CD4-positive, alpha-beta T cell treated with Interleukin-6 for 4 hours (primary cell): ENCODE measurements at places on chromosomes 13 and 19.

GRCh38 chr13:75812751-75813181 lies 176.6 kb downstream of the LMO7 start:
- DNase-seq, result no peak

- no peak for DNase-seq
Observed at GRCh38 chr13:45928843-45929242, 77.3 kb upstream of the SIAH3 start.

DNA sequence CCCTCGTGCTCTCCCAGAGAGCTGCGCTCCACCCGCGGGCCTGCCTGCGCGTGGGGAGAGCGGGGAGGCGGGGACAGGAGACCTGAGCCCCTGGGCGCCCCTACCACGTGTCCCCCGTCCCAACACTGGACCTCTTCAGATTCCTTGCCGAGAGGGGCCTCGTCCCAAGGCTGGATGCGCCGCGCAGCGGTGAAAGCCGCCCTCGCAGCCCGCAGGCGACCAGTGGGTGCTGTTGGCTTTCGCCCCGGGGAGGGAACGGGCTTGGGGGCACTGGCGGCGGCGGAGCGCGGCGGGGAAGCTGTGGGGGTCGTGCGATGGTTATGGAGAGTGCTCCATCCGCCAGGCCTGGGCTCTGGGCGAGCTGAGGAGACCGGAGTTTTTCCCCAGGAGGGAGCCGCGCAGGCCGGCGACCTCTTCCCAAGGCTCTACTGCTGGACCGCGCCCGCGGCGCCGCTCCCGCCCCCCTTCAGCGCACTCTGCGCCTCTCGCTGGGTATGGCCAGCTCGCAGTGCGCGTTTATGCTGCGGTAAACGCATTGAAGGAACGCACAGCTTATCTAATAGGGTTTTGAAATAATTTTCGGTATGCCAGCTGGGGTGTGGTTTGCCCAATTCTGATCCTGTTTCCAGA lies 17.2 kb upstream of the RNF17 start:
- no peak for DNase-seq

DNA sequence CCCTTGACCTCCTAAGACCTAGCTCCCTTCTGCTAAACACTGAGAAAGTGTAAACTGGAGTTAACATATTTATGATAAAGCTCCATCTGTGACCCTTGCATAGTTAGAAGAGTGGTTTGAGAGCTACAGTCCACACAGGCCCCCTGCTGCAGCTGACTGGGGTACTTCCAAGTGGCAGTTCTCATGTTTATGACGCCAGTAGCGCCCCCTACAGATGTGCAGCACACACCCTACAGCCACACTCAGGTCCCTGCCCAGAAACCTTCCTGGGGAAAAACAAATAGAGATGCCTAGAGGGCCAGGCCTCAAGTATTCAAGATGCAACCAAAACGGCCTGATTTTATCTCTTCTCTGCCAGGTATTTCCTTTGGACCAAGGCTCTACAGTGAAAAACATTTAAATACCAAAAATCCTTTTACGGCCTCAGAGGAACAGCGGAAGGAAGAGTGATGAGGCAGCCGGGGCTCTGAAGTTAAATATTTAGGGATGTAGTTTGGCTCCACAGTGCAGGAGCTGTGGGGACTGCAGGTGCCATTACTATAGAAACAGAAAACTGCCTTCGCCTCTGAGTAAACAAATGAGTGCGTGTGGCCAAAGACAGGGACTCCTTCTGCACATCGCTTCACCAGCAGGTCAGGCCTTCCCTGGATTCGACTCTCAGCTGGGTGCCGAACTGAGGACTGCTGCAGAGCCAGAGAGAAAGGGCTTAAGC lies 553.1 kb downstream of the EFNB2 start:
- DNase-seq, result no peak

- DNase-seq, result no peak
Observed at GRCh38 chr19:1307320-1307719, 21.6 kb downstream of the EFNA2 start.

DNA sequence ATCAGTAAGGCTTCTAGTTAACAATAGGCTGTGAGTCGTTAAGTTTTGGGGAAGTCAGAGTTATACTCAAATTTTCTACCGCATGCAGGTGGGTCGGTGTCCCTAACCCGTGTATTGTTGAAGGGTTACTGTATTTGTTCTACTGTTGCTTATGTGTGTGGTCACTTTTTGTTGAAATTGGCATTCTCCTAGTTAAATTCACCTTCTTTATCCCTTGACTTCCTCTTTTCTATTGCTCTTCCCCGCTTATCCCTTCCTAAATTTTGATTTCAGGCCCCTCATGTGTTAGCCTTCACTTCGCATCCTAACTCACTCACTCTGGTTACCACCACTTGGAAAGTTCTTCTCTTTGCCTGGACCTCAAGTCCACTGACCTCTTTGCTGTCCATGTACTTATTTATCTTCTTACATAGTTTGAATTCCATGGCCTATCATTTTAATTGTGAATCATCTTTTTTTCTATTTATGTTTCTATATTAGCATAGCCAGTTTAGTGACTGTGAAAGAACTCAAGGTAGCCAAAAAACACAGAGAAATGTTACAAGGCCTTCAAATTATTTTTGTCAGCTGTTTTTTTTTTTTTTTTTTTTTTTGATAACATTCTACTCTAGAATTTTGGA lies 52.9 kb downstream of the NDFIP2 start:
- DNase-seq, result no peak

- DNase-seq, result no peak
Observed at GRCh38 chr13:108361769-108362168, 92.3 kb downstream of the TNFSF13B start.

DNA sequence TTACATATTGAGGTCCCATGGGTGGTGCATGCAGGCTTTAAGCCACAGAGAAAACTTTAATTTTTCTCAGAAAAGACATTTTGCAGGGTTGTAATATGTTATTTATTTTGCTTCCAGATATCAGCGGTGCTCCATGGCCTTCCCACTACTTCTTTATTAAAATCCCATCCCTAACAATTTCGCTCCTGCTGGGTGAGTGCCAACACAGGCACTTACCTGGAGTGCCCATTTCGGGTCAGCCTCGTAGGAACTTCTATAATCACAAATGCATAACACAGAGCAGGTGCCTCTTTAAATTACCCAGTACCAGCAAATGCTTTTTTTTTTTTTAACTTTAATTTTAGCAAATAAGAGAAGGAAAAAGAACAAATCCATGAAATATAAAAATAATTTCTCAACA lies 86.4 kb downstream of the EFNB2 start:
- DNase-seq, result no peak

DNA sequence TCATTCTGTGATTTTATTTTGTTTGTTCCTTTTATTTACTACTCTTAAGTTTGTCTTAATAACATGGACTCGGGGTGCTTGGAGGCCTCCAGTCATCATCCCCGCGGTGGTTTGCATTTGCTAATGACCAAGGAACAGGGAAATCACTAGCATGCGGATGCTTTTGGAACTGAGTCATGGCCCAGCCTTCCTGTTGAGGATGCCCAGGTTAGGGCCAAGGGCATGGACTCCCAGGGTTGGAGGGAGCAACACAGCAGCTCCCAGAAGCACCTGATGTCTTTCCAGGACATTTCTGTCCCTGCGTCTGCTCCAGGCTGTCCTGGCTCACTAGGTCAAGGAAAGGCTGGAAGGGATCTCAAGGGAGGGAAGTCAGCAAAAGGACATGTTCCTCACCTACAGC lies 423.7 kb upstream of the TSHZ3 start:
- no peak for DNase-seq

DNA sequence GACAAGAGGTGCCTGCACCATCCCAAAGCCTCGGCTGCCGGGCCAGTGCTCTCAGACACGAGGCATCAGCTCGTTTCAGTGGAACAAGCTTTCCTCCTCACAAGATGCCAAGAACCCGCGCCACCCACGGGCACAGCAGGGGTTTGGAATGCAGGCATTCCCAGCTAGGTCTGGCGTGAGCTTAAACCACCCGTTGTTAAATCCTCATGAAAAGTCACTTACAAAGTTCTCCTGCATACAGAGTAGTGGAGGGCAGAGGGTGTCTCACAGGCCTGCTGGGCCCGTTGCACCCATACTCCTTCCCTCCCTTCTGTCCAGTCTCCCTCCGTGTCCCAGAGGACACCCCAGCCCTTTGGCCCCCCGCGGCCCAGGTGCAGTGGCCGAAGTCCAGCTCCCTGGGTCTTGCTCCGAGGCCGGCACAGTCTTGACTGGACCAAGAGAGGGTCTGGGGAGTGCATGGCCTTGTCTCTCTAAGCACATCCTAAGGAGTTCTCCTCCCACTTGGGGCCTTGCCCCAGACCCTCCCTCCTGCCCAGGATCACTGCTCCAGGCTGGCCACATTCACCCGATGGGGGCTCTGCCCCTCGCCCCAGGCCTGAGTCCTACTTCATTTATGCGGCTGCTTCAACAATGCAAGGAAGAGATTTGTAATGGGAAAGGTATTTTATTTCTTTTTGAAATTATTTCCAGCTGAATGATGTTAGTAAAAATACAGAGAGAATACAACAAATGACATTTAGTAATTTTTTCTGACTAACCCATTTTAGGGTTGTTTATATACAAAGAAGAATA lies 35.2 kb upstream of the GRTP1 start:
- DNase-seq, result no peak

DNA sequence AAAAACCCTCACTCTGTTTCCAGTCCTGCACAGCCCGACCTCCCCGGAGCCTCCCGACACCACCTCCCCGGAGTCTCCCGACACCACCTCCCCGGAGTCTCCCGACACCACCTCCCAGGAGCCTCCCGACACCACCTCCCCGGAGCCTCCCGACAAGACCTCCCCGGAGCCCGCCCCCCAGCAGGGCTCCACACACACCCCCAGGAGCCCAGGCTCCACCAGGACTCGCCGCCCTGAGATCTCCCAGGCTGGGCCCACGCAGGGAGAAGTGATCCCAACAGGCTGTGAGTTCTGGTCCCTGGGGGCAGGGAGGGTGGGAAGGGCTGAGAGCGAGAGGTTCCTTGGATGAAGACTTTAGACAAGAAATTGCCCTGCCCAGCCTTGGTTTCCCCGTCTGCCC lies 5.4 kb downstream of the MADCAM1 start:
- DNase-seq, result no peak

DNA sequence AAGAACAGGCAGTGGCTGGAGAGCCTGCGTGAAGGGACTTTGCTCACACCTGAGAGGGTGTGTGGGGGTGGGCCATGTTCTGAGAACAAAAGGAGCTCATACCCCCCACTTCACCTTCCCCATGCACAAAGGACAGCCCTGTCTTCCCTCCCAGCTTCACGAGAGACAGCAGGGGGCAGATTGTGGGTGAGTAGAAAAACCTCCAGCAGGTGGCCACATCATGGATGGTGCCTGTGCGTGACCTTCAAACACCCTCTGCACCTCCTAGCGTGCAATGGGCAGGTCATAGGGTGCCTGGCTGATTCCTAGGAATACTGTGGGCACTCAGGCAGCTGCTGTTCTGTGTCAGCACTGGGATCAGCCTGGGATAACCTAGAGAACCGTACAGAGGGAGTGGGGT lies 36.3 kb upstream of the PSG9 start:
- DNase-seq, result no peak

- no peak for DNase-seq
Observed at GRCh38 chr13:32720026-32720425, 133.8 kb downstream of the PDS5B start.

GRCh38 chr19:12791345-12792050 lies at the start of gene JUNB:
Gene JUNB, plus strand, starts transcription at chr19:12791486. Its CDS starts 286 bp downstream, at chr19:12791772.
- DNase-seq, result peak; percentile 98

GRCh38 chr13:26230703-26231102 lies 8.6 kb upstream of the RNF6 start:
- no peak for DNase-seq

- no peak for DNase-seq
Observed at GRCh38 chr19:43652546-43652874, 12.9 kb upstream of the CADM4 start.

- no peak for DNase-seq
Observed at GRCh38 chr13:76892488-76892887, 6.3 kb upstream of the KCTD12 start.

- no peak for DNase-seq
Observed at GRCh38 chr19:18225702-18226468, at the start of gene PDE4C. Gene PDE4C, minus strand, starts transcription at chr19:18226438. Its CDS starts 23 bp downstream, at chr19:18226415.

GRCh38 chr13:75635101-75635827 lies 866 bp upstream of the LMO7 start:
- peak; percentile 7 for DNase-seq

- no peak for DNase-seq
Observed at GRCh38 chr13:87123987-87124784, 547.0 kb upstream of the SLITRK5 start.

DNA sequence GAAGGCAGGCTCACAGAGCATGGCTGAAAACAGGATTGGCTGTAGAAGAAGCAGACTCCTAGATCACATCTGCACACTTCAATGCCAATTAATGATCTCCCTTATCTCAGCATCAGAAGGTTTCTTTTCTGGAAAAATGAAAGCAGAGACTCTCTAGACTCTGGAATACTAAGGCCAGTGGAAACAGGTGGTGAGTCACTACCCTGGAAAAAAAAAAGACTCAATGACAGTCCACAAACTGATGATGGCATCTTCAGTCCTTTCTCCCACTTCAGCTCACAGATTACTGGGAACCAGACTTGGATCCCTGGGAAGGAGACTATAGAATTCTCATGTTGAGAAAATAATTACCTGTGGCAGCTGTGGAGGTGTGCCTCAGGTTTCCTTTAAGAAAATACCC lies 47.5 kb upstream of the MBNL2 start:
- DNase-seq, result no peak
